Stimulated activated CD4-positive, alpha-beta T cell treated with anti-CD3 and anti-CD28 coated beads, TNF-alpha, amount 100 ng/mL, for 4 hours (primary cell): ENCODE measurements at places on chromosomes 7 and 10.

- no peak for DNase-seq
Measured at GRCh38 chr10:86803156-86803555, 46.7 kb downstream of the BMPR1A start.

DNA sequence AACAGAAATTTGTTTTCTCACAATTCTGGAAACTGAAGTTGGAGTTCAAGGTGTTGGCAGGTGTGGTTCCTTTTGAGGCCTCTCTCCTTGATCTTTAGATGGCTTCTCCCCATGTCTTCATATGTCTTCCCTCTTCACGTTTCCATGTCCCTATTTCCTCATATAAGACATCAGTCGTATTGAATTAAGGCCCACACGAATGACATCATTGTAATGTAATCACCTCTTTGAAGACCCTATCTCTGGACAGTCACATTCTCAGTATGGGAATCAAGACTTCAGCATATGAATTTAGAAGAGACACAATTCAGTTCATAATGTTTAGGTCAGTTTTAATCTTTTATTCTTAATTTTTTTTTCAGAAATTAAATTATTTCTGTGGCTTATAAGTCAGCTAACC, 19.8 kb downstream of the VTI1A start:
- no peak for DNase-seq

GRCh38 chr10:8044908-8045725, 9.4 kb upstream of the GATA3 start:
- DNase-seq = no peak

GRCh38 chr10:19620811-19621210, 195.4 kb upstream of the PLXDC2 start:
- no peak for DNase-seq

- no peak for DNase-seq
Measured at GRCh38 chr10:70847659-70848360, 32.1 kb downstream of the SGPL1 start.

GRCh38 chr10:74418285-74418872, 267.4 kb downstream of the ADK start:
- no peak for DNase-seq

GRCh38 chr10:36515319-36515718, 610.1 kb upstream of the ANKRD30A start:
- no peak for DNase-seq

DNA sequence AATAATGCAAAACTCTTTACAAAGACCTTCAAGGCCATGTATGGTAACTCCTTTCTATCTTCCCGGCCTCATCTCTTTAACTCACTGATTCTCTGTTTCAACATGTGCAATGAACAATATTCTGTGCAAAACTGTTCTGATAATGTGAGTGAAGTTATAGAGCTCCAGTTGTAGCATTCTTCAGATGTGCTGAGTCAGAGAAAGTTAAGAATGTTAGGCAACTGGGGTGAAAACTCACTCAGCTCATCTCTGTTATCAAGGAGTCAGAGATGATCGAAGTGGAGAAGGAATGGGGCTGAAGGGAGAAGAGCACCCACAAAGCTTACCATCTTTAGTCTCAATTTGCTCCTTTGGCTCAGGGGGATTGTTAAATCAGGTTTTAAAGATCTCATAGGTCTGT, 344.7 kb upstream of the NPSR1 start:
- no peak for DNase-seq

DNA sequence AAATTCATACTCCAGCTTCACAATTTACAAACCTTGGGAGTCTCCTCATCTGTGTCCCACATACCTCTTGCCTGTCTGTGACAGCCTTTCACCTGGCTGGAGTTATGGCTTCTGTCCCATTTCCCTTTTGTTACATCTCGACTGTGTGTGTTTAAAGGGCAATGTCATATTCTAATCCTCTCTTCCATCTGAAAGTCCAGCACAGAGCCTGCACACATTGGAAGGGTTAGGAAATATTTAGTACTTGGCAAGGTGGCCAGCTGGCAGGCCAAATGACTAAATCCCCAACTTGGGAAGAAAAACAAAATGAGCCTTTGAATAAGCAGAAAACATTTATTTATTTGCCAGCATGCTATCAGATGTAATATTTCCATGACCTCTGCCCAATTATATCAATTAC, 120.1 kb upstream of the STK17A start:
- no peak for DNase-seq

DNA sequence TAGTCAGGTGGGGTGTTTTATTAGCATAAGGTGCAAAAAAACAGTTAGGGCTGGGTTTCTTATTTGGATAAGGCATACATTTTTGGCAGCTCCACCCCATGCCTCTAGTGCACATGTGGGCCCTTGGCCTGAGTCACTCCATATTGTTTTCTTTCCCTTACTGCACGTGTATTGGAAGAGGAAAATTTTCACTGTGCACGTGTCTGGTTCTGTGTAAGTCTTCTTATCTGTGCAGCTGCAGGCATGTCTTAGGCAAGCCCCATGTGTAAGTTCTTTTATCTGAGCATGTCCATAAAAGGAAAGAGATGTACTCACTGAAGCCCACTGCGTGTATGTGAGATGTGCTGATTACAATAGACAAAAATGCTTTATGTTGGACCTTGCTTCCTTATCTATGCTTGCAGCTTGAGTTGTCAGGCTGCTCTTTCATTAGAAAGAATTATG, 540.3 kb upstream of the IGFBP3 start:
- no peak for DNase-seq

GRCh38 chr10:112948196-112948595, 1.9 kb upstream of the TCF7L2 start:
- DNase-seq = no peak

- no peak for DNase-seq
Measured at GRCh38 chr10:129972145-129972965, 8.3 kb upstream of the EBF3 start.

DNA sequence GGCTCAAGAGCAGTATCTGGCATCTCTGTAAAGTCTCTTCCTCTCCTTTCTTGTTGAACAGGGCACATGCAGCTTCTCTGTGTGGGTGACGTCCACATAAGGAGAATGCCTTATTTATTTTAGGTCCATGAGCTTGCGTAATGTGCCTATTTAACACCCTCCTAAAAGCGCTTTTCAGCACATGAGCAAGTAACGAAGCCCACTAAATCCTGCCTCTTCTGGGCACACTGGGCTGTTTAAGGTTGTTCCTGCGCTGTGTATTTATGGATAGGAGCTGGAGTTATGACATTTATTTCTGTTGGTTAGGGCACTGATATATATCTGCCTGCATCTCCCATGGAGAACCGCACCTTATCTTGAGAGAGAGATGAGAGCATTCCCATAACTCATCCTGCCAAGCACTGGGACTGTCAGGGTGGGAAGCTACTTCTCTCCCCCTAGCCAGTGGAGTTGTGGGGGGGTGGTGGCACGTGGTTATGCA, 76.1 kb downstream of the LRRC4 start:
- no peak for DNase-seq

DNA sequence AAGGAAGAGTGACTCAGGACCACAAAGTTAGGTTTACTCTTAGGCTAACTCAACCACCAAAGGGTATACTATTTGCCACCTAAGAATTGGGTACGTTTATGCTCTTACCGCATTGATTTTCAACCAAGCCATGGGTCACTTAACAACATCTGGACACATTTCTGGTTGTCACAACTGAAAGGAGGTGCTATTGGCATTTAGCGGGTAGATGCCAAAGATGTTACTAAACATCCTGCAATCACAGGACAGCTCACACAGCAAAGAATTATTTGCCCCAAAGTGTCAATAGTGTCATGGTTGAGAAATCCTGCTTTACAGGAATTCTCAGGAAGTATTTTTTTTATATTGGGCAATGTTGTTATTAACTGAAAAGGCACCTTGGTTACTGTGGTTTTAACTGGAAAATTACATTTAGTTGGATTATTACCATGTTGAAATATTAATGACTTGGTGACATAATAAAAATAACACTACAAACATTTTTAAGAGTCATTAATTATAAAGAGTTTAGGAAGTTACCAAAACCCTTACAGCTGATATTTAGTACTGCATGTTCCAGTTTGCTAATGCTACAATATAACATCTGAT, 185.0 kb upstream of the TMEM196 start:
- DNase-seq = no peak

DNA sequence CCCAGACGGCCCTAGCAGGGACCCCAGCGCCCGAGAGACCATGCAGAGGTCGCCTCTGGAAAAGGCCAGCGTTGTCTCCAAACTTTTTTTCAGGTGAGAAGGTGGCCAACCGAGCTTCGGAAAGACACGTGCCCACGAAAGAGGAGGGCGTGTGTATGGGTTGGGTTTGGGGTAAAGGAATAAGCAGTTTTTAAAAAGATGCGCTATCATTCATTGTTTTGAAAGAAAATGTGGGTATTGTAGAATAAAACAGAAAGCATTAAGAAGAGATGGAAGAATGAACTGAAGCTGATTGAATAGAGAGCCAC, 184 bp downstream of the CFTR start:
- DNase-seq = no peak

- no peak for DNase-seq
Measured at GRCh38 chr10:74096777-74097176, 53.9 kb downstream of the AP3M1 start.

DNA sequence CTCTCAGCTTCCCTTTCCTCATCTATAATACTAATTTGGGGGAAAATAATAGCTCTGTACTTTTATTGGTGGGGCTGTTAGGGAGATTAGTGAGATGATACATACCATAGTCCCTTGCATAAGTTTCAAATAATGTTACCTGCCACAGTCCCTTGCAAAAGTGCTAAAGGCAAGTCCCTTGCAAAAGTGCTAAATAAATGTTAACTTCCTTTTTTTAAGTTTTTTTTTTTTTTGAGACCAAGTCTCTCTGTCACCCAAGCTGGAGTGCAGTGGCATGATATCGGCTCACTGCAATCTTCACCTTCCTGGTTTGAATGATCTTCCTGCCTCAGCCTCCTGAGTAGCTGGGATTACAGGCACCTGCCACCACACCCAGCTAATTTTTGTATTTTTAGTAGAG, 43.4 kb upstream of the SRGN start:
- no peak for DNase-seq

- DNase-seq = no peak
Measured at GRCh38 chr7:92735707-92736106, 100.7 kb downstream of the CDK6 start.
